ENCODE measurements at places on chromosomes 12 and 14.

DNA sequence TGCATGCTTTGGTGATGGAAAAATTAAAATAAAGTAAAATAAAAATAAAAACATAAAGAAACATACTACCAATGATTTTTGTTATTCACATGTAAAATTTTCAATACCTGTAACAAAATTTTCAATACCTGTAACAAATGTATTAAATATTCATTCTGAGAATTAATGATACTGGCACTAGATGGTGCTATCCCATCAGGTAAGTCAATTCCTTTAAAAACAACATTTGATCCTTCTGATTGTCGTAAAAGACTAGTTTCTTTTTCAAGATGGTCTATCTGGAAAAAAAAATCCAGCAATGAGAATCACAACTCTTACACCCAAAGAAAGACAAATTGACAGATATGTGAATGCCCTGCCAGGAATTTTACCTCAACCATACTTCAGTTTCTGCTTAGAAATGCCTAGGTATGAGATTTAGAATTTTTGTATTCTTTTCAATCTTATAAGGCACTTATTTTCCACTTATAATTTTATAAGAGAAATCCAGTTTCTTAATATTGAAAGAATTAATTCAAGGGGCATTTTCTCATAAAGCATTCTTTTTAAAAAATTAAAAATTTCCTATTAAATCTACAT, 30.7 kb downstream of the CEP290 start:
- DNase-seq = peak; percentile 20

GRCh38 chr12:27190761-27191160, 53.3 kb upstream of the STK38L start:
- DNase-seq = peak; percentile 37

GRCh38 chr12:113537046-113537750, 65.5 kb upstream of the LHX5 start:
- no peak for DNase-seq

DNA sequence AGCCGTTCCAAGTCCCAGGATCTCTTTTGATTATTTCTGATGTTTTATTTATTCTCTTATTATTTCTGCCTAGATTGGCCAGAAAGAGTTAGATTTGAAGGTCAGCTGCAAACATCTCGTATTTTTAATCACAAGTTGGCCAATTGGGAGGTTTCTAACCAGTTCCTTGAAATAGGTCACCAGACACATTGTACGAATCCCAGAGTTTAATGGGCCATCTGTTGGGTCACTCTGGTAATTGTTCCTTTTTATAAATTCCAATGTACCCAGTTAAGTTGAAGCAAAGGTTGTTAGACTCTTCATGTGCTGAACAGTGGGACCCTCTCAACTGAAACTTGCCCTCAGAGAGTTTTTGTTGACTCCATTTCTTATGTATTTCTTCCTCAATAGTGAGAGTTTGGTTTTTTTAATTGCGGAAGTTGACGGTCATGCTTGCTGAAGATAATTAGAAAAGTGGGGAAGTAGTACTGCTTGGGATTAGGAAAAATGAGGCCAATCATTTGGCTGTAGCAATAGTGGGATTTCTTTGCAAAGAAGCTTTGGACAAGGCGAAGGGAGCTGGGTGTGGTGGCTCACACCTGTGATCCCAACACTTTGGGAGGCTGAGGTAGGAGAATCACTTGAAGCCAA, 382.7 kb upstream of the RGS6 start:
- no peak for DNase-seq

GRCh38 chr12:6827982-6828780, at the start of gene P3H3:
Gene P3H3 (plus strand): TSS chr12:6828407. CDS start chr12:6828441, 34 bp downstream.
- DNase-seq = peak; percentile 65

DNA sequence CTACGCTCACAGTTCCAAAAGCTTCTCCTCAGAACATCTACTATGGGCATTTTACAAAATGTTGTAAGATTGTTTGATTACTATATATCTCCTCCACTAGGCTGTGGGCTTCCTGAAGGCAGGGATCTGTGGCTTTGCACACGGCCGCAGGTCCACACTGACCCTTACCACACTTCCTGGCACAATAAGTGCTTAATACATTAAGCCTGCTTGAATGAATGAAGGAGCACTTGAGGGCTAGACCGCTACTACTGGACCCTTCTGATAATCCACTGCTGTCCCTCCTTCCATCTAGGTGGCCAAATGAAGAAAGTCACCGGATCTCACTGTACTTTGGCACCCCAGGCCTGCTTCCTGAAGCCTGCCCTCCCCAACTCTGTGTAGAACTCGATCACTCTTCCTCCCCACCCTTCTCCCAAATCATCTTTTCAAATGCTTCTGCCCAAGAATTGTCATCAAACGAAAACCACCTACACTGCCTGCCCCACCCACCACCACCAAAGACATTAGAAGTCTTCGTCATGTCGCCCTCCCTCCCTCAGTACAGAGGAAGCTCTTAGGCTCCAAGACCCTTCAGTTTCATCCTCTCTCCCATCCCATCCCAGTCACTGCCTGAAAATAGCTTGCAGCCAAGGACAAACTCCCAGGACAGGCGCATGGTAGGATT, 596 bp upstream of the ZBTB39 start:
- no peak for DNase-seq

GRCh38 chr12:78220811-78221210, 390.1 kb downstream of the NAV3 start:
- DNase-seq = no peak

- DNase-seq = no peak
Observed at GRCh38 chr14:79420725-79421124, 790.6 kb downstream of the DIO2 start.

GRCh38 chr12:38541849-38542248, 225.3 kb downstream of the ALG10B start:
- no peak for DNase-seq

All from A549 (cell line).